ENCODE measurements at places on chromosomes 7 and 10.

GRCh38 chr10:9792181-9792580 lies 1225.5 kb upstream of the CELF2 start:
- no peak for DNase-seq

- DNase-seq, result no peak
Measured at GRCh38 chr7:36972140-36972518, 247.8 kb upstream of the AOAH start.

GRCh38 chr7:516216-516605 lies 3.4 kb downstream of the PDGFA start:
- DNase-seq, result no peak

DNA sequence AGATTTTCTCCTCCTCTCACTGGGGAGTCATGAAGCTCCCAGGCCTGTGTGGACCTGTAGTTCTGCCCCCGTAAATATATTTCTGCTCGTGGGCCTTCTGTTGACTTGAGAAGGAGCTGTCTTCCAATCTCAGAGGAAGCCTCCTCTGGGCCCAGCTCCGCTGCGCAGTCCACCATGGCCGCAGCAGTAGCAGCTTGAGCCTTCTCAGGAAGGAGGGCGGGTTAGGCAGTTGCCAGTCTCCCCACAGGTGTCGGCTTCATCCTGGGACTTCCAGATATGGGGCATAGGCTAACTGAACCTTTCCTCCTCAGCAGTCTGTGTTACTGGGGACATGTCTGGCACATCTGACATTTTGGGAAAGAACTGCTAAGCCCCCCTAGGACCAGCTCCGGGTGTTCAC lies 62.9 kb upstream of the TRIM8 start:
- DNase-seq, result no peak

- DNase-seq, result no peak
Measured at GRCh38 chr10:133310399-133310755, 1.7 kb downstream of the ZNF511 start.

DNA sequence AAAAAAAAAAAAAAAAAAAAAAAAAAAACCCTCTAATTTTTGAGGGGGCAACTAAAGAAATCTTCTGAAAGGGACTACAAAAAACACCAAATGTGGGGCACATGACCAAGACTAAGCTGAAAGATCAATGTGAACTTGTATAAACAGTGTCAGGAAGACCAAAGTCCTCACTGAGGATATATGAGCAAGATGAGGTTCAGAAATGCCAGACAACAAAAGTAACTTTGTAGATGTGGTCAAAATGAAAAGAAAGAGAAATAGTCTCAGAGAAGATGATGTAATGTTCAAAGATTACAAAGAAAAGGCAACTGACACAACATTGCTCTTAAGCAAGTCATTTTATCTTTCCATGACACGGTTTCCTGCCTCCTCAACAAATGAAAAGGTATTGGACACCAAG lies 48.7 kb upstream of the PTPRZ1 start:
- DNase-seq, result no peak
